Tongue (tissue), 3 donors: ENCODE measurements at places on chromosomes 4 and X.

- no peak for DNase-seq
Measured at GRCh38 chrX:103155201-103155600, 59.7 kb upstream of the BEX4 start.

DNA sequence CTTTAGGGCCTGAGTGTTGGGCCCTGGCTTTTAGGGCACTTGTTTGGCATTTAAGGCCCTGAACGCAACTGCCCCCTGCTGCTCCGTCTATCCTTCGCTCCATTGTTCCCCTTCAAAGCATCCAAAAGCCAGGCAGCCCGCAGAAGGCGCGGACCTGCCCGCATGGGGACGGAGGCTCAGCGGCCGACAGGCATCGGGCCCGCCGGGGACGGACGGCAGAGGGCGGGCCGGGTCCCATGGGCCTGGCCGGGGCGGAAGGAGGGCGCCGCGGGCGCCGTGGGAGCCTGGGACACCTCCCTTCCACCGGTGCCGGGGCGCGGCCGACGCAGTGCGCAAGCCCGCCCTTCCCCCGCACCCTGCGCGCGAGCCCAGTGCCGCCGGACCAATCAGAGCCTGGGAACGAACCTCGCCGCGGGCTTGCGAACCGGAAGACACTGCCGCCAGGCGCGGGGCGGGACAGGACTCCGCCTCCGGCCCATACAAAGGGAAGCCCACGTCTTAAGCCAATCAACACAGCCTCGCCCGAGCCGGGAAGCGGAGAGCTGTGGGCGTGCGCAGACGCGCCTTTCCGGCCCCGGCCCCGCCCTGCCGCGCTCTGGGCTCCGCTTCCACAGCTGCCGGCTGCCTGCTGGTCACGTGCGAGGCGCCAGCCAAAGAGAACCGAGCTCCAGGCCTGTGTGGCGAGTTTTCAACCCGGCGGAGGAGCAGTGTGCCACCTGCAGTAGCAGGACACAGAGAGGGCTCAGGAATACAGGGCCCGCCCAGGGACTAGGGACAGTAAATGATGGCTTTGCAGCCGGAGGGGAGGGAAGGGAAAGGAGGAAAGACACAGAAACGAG, 2.1 kb upstream of the ARHGAP4 start:
- DNase-seq, result peak; percentile 98

GRCh38 chr4:4456351-4456750, 69.4 kb downstream of the NSG1 start:
- DNase-seq, result no peak

DNA sequence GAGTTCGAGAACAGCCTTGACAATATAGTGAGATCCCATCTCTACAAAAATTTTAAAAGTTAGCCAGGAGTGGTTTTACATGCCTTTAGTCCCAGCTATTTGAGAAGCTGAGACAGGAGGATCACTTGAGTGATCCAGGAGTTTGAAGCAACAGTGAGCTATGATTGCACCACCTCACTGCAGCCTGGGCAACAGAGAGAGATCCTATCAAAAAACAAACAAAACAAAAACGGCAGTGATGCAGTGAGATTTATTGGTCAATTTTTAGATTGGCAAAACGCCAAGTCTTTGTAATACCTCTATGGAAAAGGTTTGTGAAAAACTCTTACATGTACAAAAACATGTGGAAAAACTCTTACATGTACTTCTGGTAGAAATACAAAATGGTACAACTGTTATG, 91.3 kb downstream of the PTPN13 start:
- DNase-seq, result peak; percentile 14

- no peak for DNase-seq
Measured at GRCh38 chrX:71543316-71543715, 10.4 kb downstream of the OGT start.

GRCh38 chr4:26344901-26345564, 24.2 kb downstream of the RBPJ start:
- DNase-seq, result no peak

GRCh38 chr4:110287130-110287529, 88.7 kb upstream of the ELOVL6 start:
- peak; percentile 17 for DNase-seq

- no peak for DNase-seq
Measured at GRCh38 chr4:106063009-106063408, 167.7 kb downstream of the NPNT start.

GRCh38 chr4:15396157-15396800, 31.6 kb upstream of the C1QTNF7 start:
- no peak for DNase-seq

DNA sequence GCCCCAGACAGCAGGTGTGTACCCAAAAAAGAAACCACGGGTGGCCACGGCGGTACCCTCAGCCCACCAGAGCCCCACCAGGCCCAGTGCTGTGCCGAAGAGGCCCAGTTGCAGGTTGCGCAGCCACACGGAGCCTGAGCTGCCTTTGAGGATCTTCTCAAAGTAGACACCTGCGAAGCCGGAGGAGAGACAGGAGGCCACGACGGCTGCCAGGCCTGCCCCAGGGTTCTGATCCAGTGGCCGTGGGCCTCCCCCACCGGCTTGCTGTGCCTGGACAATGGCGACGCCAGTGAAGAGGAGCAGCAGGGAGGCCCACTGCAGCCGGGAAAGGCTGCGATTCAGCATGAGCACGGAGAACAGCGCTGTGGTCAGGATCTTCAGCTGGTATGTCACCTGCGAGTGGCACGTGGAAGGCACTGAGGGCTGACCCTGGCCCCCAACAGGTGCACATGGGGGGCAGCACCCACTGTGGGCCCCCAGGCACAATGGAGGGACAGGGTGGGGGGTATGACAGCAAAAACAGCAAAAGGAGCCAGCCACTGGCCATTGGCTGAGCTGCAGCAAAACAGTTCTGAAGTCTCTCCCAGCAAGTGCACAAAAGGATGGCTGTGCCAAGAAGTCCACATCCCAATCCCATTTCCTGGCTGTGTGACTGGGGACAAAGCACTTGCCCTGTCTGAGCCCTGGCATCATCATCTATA, 6.2 kb downstream of the SLC35A2 start:
- no peak for DNase-seq

DNA sequence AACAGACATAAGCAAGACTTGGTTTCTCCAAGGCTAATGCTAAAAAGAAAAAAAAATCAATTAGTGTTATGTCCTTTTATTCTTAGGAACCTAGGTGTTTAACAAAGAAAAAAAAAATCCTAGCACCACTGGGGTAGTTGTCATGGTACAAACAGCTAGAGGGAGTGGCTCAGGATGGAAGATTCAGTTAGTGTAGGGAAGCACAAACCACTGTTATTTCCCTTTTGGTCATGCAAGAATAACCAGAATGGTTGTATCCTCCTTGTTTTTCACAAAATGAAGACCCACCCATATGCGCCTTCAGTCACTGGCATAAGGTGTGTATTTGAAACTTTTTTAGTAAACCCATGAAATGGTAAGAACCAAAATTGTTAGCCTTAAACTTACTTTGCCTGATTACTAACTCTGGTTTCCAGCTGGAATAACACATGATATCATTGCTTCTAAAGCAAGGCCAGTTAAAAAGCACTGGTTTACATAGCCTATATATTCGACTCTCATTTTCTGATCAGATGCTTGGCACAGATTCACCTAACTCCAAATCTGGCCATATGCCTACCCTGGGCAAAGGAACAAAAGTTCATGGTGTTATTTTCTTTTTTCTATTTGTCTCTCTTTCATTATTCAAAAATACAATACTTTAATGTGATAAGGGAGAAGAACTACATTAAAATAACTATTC, 132.6 kb downstream of the SCFD2 start:
- peak; percentile 24 for DNase-seq

DNA sequence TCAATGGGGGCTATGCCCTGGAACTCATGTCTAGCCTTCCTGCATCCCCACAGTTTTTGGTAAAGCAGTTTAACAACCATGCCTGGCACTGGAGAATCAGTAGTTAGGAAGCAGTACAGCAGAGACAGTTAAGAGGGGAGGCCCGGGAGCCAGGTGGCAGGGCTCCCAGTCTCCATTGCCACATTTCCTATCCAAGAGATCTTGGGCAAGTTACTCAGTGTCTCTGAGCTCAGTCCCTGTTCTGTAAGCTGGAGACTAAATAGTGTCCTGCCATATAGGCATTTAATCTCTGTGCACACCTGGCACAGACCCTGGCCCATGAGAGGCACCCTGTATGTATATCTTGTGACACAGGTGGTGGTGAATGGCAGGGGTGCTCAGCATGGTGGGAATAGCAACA, 156.1 kb upstream of the EOLA2 start:
- no peak for DNase-seq

- no peak for DNase-seq
Measured at GRCh38 chrX:150370589-150371312, 7.6 kb downstream of the MAMLD1 start.

- peak; percentile 18 for DNase-seq
Measured at GRCh38 chr4:57303012-57303751, 193.0 kb upstream of the IGFBP7 start.

- DNase-seq, result peak; percentile 55
Measured at GRCh38 chr4:86972997-86973396, 38.2 kb downstream of the AFF1 start.

GRCh38 chr4:12118651-12119213, 690.0 kb upstream of the HS3ST1 start:
- no peak for DNase-seq

GRCh38 chrX:123869488-123869887, 9.6 kb downstream of the XIAP start:
- DNase-seq, result no peak

DNA sequence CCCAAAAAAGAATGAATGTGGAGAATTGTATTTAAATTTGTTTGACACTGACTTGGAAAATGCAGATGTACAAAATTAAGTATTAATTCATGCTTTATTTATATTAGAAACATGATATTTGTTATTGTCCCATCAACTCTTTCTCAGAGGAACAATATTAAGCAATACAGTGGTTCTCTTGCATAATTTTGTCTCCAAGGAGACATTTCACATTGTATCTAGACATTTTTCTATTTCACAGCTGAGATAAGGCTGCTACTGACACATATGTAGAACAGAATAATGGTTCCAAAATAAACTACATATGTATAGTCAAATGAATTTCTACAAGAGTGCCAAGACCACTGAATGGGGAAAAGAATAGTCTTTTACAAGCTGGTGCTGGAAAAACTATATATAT, 427.9 kb upstream of the SPANXN1 start:
- DNase-seq, result no peak
